ENCODE measurements at places on chromosomes 7 and 10.

- no peak for DNase-seq
These were observed 164.9 kb upstream of the TRIM24 start for GRCh38 chr7:138295049-138295637.

GRCh38 chr10:62307635-62308034, 39.0 kb upstream of the RTKN2 start:
- DNase-seq, result no peak

DNA sequence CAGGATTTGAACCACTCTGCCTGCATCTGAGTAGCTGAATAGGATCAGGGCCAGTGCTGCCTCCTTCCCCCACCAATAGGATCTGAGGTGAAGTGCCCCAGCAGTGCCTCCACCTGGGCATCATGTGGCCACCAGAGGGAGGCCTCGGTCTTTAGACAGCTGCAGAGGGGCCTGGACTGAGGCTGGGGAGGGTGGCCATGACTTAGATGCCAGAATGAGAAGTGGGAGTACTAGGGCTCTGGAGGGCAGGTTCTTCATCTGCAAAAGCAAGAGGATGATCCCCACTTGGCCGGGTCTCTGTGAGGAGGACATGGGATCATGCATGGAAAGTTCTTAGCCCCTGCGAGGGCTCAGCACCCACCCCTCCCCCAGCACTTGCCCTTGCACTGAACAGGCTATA, 56.9 kb downstream of the NEUROG3 start:
- DNase-seq, result peak; percentile 39

GRCh38 chr10:92239600-92240288, 51.1 kb downstream of the CPEB3 start:
- peak; percentile 44 for DNase-seq

GRCh38 chr10:97923057-97923456, 73.4 kb downstream of the GOLGA7B start:
- no peak for DNase-seq

GRCh38 chr10:76333796-76334195, 902.4 kb downstream of the LRMDA start:
- no peak for DNase-seq

DNA sequence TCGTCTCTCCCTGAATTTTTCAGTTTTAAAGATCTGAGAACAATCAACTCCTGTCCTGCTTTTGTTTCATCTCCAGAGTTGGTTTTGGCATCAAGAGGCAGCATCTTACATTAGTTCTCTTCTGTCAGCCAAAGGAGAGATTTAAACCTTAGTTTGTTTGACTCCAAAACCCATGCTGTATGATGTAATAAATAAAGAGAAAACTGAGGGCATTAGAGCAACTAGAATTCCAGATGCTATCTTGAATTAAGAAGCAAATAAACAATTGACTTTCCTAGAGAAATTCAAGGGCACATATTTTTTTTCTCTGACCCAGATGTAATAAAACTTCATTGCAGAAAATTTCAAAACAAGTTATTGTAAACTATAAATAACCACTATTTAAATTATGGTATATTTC, 54.4 kb downstream of the INHBA start:
- no peak for DNase-seq

GRCh38 chr10:94890264-94891022, 48.0 kb upstream of the CYP2C9 start:
- no peak for DNase-seq

DNA sequence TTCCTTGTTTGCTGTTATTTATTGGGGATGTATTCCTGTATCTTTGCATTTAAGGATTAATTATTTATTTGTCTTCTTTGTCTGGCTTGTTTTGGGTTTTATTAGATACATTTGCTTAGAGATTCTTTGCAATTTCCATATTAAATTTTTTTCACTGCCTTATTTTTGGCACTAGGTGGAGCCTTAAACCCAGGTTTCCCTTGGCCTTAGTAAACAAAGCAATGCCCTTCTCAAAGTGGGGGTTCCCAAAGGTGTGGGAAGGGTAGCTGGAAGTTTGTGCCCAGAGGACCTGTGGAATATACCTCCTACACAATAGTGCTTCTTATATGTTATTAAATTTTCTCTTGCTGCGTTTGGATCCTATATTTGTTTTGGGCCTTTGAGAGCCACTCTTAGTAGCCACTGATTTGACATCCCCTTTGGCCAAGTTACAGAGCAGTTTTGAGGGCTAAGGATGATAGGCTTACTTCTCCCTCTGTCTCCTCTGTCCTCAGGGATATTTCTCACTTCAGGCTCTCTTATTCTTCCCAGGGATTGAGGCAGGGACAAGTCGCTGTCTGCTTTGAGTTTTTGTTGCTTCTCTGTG, 162.3 kb downstream of the ITGB1 start:
- peak; percentile 9 for DNase-seq

DNA sequence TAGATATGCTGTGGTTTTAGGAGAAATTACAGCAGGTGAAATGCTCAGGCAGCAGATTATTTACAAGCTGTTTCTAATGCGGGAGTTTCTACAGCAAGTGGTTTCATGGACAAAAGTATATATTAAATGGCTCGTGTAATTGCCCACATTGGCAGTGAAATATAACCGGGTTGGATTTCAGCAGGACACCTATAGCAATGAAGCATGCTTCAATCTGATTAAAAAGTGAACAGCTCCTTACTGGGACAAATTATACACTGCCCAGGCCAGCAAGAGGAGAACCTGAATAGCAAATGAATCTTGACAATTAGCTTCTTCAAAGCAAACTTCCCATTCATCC, 35.2 kb upstream of the LYZL1 start:
- no peak for DNase-seq

- no peak for DNase-seq
These were observed 146.3 kb downstream of the HIBADH start for GRCh38 chr7:27516421-27516820.

DNA sequence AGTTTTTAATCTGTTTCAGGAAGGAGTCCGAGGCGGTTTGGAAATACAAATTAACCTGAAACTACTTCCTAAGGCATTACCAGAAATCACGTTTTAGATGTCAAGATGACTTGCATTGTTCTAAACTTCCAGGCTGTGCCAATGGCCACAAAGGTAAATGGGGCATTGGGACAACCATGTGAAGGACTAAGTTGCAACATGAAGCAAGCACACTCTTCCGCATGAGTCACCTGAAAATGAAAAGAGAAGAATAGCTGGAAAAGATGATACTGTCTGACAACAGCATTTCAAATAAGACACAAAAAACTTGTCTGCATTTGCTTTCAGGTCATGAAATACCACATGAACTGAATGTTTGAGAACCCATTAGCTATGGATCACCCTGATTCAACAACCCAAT, 262.1 kb downstream of the AHR start:
- no peak for DNase-seq

GRCh38 chr7:32147546-32148268, 77.5 kb upstream of the PDE1C start:
- no peak for DNase-seq

DNA sequence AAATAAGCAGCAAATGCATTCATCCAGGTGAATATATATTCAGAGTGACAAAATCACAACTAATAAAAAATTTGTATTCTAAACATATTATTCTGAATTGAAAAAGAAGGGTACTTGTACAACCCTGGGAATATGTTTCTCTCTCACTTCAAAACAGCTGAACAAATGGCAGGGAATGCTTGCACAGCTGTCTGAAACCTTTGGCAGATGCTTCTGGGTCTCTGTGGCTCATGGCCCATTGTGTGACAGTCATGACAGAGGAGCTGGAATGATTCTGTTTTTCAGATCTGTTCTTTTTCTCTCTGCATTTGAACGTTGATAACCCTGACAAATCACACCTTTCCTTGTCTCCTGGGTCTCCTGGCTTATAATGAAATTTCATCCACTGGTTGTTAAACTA, 275.7 kb upstream of the FZD1 start:
- no peak for DNase-seq

DNA sequence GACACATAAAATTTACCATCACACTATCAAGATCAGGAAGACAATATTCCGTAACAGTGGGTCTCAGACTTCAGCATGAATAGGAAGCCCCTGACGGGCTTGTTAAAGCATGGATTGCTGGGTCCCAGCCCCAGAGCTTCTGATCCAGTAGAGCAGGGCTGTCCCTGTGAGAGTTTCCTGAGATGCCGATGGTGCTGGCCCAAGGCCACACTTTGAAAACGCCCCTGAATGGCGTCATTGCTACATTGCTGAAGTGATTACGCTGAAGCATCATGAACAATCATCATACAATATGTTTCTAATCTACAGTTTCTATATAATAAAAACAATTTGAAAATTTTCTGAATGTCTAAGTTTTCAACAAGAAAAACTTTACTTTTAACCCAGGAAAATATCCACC, 38.0 kb upstream of the TMEM72 start:
- no peak for DNase-seq

DNA sequence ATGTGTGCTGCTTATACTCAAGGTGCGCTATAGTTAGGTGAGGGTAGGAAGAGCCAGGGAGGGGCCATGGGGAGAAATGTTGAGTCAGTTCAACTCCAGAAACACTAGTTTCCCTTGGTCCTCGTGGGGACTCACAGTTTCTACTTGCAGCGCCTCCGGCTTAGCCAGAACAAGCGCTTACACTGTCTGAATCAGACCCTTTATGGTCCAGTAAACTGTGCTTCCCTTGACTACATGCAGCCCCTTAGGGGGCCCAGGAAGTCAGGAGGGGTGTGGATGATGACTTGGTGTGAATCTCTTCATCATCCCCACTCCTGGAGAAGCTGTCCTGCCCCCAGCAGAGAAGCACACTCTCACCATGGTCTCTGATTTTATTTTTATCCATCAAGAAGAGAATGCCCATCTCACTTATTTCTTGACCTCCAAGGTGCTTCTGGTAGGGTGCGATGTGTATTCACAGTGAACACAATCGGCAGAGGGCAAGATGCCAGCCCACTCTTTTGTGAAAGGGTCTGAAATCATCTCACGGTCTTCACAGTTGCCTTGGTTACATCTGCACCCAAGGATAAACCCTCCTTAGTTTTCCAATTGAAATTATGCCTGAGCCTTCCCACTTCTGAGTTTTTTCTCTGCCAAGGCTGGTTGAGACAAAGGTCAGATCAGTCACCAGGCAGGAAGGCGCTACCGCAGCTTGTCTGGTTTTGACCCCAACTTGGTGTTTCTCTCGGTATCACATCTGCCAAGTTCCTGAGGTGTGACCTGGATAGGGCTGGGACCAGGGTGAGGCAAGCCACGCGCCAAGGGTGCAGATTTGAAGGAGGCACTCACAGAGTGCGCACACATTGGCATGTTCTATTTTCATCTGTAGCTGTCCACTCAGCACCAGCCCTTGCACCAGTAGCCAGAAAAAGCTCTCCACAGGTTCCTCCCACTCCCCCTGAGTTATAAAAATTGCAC, 62.7 kb upstream of the LRRC4 start:
- no peak for DNase-seq

GRCh38 chr7:159030490-159031134, 114.1 kb downstream of the VIPR2 start:
- peak; percentile 10 for DNase-seq

- DNase-seq, result no peak
These were observed 209.5 kb upstream of the ZMIZ1 start for GRCh38 chr10:78859266-78859665.

DNA sequence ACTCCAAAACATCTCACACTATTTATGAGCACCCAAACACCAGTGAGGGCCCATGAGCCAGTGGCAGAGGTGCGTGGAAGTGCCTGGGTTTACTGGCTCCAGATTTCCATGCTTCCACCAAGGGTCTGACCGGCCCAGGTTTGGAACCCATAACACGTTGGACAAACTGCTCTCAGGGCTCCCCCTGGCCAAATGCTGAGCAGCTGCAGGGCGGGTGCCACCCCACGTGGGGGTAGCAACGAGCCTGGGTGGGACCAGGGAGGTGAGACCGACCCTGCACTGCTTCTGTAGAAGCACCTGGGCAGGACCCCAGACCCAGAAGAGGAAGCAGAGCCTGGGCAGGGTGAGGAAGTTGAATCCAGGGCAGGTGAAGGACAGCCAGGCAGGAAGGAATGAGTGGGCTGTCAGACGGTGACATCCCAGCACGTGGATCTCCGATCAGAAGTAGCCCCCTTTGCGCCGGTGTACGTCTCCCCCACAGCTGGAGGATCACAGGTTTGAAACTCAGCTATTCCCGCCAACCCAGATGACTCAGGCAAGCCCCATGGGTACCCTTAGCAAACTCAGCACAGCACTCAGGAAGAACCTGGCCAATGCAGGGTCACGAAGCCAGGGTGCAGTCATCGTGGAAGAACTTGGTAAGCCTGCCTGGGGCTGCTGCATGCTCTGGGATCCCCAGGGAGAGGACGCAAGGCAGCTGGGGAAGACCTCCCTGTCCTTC, 100.4 kb upstream of the DDC start:
- no peak for DNase-seq

GRCh38 chr7:24227068-24227467, 56.9 kb upstream of the NPY start:
- no peak for DNase-seq

DNA sequence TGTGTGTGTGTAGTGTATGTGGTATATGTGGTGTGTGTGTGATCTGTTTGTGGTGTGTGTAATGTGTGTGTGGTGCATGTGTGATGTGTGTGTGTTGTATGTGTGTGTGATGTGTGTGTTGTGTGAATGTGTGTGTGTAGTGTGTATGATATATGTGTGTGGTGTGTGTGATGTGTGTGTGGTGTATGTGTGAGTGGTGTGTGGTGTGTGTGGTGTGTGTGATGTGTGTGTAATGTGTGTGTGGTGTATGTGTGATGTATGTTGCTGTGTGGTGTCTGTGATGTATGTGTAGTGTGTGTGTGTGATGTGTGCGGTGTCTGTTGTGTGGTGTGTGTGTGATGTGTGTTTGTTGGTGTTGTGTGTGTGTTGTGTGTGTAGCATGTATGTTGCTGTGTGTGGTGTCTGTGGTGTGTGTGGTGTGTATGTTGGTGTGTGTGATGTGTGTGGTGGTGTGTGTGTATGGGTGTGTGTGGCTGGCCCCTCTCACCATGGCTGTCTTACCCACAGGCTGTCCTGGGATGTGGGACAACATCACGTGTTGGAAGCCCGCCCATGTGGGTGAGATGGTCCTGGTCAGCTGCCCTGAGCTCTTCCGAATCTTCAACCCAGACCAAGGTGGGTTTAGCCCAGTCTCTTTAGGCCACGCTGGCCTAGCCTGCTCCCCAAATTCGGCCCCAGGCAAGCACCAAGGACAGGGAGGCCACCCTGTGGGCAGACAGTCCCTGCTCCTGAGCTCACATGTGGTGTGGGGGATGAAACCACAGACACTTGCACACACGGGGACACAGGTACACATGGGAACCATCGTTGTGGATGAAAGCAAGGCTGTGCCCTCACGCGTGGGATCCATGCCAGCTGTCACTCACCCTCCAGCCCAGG, 25.6 kb downstream of the ADCYAP1R1 start:
- no peak for DNase-seq
